ENCODE measurements at places on chromosomes 7 and 10. TPM values are rescaled to one million over a fixed set of nuclear protein-coding genes. Genes with fewer than 3 reads are reported as not detected.

FOXI2 gene
- not detected for total RNA-seq

LRMDA gene
- 4.3 TPM for total RNA-seq

BAIAP2L1 gene
- 53.9 TPM for total RNA-seq

USP54 gene
- total RNA-seq: 11.5 TPM

C7orf57 gene
- 0.20 TPM for total RNA-seq

ASB4 gene
- total RNA-seq: 0.29 TPM

OR6B1 gene
- not detected for total RNA-seq

CALHM3 gene
- 0.60 TPM for total RNA-seq

BRAT1 gene
- total RNA-seq: 39.4 TPM

Measured in A549 treated with CORT108297 at 1 μM for 4 hours (cell line).